ENCODE measurements at places on chromosomes 5 and 9.

- no peak for DNase-seq
Observed at GRCh38 chr5:132142459-132142858, 68.9 kb downstream of the CSF2 start.

DNA sequence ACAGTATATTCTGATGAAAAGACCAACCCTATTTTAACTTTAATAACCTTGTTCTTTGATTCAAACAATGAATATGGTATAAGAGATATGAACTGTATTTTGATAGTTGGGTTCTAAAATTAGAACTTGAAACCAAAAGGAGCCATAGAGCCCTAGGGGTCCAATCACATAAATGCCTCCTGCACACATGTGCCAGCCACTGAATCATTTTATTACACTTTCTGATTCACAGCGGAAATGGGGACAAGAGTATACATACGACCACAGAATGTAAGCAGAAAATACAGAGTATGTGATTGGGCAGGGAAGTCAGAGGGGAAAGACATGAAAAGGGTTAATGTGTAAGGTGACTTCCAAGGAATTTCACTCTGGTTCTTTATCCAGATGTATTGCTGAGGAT lies 1000.2 kb downstream of the NR2F1-AS1 start:
- DNase-seq: no peak

DNA sequence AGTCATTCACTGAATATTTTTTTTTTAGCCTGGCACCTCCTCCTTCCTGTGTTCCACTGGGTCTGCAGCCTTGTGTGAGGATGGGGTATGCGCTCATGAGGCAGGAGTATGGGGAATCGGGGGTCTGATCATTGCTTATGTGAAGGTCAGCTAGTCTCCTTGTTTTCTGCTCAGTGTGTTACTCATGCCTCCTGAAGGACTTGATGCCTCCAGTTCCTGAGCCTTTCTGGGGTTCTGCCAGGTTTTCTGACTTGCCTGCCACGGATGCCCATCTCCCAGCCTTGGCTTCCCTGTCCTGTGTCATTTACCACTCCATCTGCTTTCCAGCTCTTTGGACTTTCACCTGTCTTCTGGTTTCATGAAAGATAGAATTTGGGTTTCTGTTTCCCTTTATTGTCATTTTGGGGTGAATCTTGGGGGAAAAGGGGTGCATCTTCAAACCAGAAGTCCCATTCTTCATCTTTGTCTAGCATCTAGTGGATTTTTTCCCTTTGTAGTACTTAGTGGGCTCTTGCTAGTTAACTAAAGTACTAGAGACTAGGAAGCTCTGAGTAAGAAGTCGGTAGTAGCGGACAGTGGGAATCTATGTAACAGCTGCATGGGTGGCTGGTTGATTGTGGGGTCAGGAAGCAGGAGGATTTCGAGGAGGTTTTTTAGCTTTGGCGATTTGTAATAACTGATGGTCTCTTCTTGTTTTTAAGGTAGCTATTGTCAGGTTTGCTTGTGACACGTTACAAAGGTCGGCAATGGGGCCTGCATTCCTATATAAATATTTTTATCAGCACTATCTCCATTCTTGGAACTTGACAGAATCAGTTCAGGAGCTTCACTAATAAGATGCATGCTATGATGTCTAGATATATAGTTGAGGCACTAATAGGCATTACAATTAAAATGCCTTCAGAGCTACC lies 8.2 kb downstream of the OTULIN start:
- no peak for DNase-seq

- DNase-seq: no peak
Observed at GRCh38 chr9:109475526-109475925, 22.6 kb downstream of the PTPN3 start.

DNA sequence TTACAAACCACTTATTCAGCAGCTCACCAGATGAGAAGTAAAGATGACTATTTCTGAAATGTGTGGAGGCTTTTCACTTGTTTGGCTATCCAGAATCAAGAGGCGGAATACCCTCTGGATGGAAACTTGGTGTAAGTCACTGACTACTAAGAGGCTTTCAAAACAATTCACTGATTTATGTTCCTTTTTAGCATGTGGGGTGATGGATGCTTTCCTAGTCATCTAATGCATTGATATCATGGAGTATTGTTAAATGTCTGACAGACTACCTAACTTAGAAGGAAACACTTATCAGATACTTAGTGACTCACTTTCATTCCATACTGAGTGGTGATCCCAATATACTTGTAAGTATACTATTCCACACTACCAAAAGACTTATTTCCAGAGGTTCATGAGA lies 141.4 kb downstream of the PLK2 start:
- no peak for DNase-seq

GRCh38 chr9:19757745-19758144 lies 31.1 kb downstream of the SLC24A2 start:
- DNase-seq: no peak

GRCh38 chr5:61796773-61797172 lies 464.7 kb downstream of the ZSWIM6 start:
- no peak for DNase-seq

- no peak for DNase-seq
Observed at GRCh38 chr5:13943676-13944075, 812 bp downstream of the DNAH5 start.

- DNase-seq: no peak
Observed at GRCh38 chr9:80156756-80157472, 585.1 kb downstream of the TLE4 start.

GRCh38 chr9:9996259-9996658 lies 616.5 kb downstream of the PTPRD start:
- no peak for DNase-seq

GRCh38 chr5:38509185-38509584 lies 47.3 kb downstream of the LIFR start:
- DNase-seq: no peak

- DNase-seq: no peak
Observed at GRCh38 chr5:127838661-127839060, 135.5 kb downstream of the CCDC192 start.

- DNase-seq: no peak
Observed at GRCh38 chr5:118224546-118224945, 763.8 kb downstream of the DTWD2 start.

GRCh38 chr5:61349935-61350334 lies 17.9 kb downstream of the ZSWIM6 start:
- DNase-seq: no peak

- DNase-seq: no peak
Observed at GRCh38 chr9:15965246-15965745, 412.5 kb downstream of the CCDC171 start.

GRCh38 chr5:169195601-169196000 lies 105.3 kb downstream of the SLIT3 start:
- no peak for DNase-seq

- no peak for DNase-seq
Observed at GRCh38 chr9:123349033-123349432, 7.0 kb upstream of the CRB2 start.

DNA sequence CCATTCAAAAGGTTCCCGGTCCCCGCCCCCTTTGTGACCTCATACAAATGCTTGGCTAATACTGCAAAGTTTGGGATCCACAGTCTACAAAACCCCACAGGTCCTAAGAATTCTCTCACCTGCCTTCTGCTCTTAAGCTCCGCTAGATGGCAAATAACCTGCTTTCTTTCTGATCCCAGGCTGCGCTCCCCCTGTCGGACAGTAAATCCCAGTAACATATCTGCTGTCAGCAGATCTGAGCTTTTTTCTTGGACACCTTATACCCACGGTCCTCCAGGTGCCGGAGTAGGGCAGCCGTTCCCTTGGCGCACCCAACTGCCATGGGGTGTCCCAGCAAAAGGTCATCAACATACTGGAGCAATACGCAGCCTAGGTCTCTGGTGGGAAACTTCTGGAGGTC lies 39.0 kb upstream of the PPP1R26 start:
- DNase-seq: no peak

DNA sequence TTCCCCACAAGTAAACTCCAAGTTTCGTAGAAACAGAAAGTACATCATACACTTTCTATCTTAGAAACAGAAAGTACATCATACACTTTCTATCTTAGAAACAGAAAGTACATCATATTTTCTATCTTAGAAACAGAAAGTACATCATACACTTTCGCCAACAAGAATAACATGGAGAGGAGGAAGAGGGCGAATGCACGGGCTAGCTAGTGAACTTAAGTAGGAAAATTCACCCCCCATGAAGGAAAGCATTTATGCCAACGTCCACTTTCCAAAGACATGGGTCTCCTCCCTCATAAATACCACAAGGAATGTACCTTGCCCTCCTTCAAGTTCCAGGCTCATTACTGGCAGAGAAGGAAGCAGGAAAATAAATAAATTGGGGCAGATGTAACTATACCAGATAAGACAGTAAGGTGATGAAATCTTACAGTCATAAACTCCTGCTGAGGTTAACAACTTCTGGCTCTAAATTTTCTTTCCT lies 64.7 kb downstream of the FRMD3 start:
- no peak for DNase-seq

Measured in activated CD8-positive, alpha-beta memory T cell treated with anti-CD3 and anti-CD28 coated beads, Interleukin-2, amount 50 U/mL, for 48 hours (primary cell).